G401 (cell line): ENCODE measurements at places on chromosomes 11 and 22. TPM values are rescaled to one million over a fixed set of nuclear protein-coding genes. Genes with fewer than 3 reads are reported as not detected.
A peak's percentile ranks its signal among the peaks of the same experiment; 100 is the strongest.

DNA sequence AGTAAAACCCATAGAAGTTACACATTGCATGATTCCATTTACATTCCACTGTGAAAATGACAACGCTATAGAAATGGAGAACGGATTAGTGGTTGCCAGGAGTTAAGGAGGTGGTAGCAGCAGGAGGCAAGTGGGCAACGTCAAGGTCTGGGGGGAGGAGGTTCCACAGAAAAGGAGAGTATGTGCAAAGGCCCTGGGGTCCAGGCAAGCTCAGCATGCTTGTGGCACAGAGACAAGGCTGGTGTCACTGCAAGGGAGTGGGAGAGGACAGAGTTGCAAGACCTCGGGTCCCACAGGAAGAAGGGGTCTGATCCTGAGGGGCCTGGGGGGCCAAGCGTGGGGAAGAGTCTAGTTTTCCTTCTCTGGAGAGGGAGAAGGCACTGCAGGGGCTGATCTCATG lies 240.8 kb downstream of the MN1 start:
- DNase-seq = no peak

- DNase-seq = no peak
Observed at GRCh38 chr22:49749227-49749626, 78.4 kb downstream of the BRD1 start.

GRCh38 chr22:38467438-38467903 lies 425 bp upstream of the KDELR3 start:
- no peak for DNase-seq

GRCh38 chr11:20221566-20221965 lies 61.3 kb upstream of the DBX1 start:
- DNase-seq = no peak

GRCh38 chr11:124586238-124586860 lies 16.6 kb downstream of the OR8A1 start:
- peak; percentile 49 for DNase-seq

GRCh38 chr22:49201046-49201970 lies 626.4 kb downstream of the BRD1 start:
- DNase-seq = no peak

- no peak for DNase-seq
Observed at GRCh38 chr11:25441421-25441820, 890.5 kb upstream of the ANO3 start.

OR56A1 gene
- total RNA-seq = not detected in 2 replicates

GRCh38 chr11:82775736-82776346 lies 42.2 kb upstream of the FAM181B start:
- DNase-seq = no peak
